ENCODE measurements at places on chromosomes 2 and 18. TPM values are rescaled to one million over a fixed set of nuclear protein-coding genes. Genes with fewer than 3 reads are reported as not detected.
A peak's percentile ranks its signal among the peaks of the same experiment; 100 is the strongest.

DNA sequence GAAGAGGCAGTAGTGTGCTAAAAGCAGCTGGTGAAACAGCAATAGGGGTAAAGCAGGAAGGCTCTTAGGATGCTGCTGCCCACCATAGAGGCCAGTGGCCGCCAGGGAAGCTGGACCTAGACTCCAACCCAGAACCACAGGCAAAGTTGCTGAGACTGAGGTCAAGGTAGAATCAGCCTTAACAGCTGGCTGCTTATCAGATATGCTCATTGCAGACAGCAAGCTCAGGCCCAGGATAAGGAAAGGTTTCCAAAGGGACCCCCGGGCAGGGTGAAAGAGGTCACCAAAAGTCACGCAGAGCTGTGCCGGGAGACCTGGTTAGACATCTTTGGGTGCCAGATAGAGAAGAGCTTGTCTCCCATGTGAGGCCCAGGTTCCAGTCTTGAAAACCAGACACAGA is 42.9 kb upstream of the EPG5 start:
- no peaks in the 10 kb centered on the region for H3K27me3 ChIP-seq
- no peak overlapping the region for H3K27ac ChIP-seq
- DNase-seq, result no peak
- peaks cover 25% of the 10 kb centered on the region for H3K4me1 ChIP-seq
- peaks cover 38% of the 10 kb centered on the region for H3K36me3 ChIP-seq

- peak; percentile 43 for DNase-seq
- H3K4me3 ChIP-seq, result peak overlapping the region; percentile 73
- peaks cover 14% of the 10 kb centered on the region for H3K4me1 ChIP-seq
Measured at GRCh38 chr18:12308386-12309100, 502 bp downstream of the TUBB6 start.

DNA sequence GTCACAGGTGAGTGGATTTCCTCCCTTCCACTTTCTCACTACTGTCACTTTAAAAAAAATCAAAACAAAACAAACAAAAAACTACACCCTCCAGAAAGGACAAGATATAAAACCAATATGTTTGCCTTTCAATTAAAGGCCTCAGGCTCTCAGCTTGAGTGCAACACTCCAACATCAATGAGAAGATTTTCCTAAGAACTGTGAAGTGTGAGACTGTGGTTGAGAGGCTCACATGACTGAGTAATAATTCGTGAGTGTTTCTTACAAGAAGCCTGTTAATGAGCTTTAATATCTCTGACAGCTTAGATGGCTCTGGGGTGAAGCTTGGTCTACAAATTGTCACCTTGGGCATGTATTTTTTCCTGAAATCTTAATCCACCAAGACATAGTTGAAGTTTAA is 216.1 kb downstream of the ETAA1 start:
- H3K4me1 ChIP-seq, result no peaks in the 10 kb centered on the region
- H3K4me3 ChIP-seq, result no peak overlapping the region
- no peaks in the 10 kb centered on the region for H3K36me3 ChIP-seq
- DNase-seq, result no peak
- H3K27ac ChIP-seq, result no peak overlapping the region

- peaks cover 47% of the 10 kb centered on the region for H3K27me3 ChIP-seq
- no peak for DNase-seq
- H3K4me1 ChIP-seq, result no peaks in the 10 kb centered on the region
Measured at GRCh38 chr2:219573166-219573565, 1.1 kb downstream of the INHA start.

- DNase-seq, result no peak
- H3K27ac ChIP-seq, result no peak overlapping the region
- no peaks in the 10 kb centered on the region for H3K4me1 ChIP-seq
- no peaks in the 10 kb centered on the region for H3K36me3 ChIP-seq
- no peak overlapping the region for H3K4me3 ChIP-seq
Measured at GRCh38 chr2:54855434-54855833, 132.0 kb downstream of the EML6 start.

DNA sequence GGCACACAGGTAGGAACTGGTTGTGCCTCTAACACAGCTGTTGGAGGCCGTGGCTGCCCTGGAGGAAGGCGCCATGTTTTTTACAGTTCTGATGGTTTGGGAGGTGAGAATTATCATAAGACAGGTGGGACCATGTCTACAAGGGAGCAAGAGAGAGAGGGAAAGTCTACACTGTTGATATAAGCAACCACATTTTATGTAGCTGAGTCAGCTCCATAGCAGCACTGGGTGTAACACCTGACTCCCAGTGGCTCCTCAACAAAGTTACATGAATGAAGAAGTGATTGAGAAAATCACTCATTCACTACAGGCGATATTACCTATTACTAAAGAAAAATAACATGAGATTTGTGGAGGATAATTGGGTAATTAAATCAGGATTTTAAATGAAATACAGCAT is 41.3 kb upstream of the ACAA2 start:
- H3K27me3 ChIP-seq, result no peaks in the 10 kb centered on the region
- H3K36me3 ChIP-seq, result no peaks in the 10 kb centered on the region
- no peak overlapping the region for H3K4me3 ChIP-seq

OXER1 gene
- total RNA-seq, result not detected

GAREM2 gene
- 2.1 TPM for total RNA-seq

GNAL gene
- 0.04 TPM for total RNA-seq

DNA sequence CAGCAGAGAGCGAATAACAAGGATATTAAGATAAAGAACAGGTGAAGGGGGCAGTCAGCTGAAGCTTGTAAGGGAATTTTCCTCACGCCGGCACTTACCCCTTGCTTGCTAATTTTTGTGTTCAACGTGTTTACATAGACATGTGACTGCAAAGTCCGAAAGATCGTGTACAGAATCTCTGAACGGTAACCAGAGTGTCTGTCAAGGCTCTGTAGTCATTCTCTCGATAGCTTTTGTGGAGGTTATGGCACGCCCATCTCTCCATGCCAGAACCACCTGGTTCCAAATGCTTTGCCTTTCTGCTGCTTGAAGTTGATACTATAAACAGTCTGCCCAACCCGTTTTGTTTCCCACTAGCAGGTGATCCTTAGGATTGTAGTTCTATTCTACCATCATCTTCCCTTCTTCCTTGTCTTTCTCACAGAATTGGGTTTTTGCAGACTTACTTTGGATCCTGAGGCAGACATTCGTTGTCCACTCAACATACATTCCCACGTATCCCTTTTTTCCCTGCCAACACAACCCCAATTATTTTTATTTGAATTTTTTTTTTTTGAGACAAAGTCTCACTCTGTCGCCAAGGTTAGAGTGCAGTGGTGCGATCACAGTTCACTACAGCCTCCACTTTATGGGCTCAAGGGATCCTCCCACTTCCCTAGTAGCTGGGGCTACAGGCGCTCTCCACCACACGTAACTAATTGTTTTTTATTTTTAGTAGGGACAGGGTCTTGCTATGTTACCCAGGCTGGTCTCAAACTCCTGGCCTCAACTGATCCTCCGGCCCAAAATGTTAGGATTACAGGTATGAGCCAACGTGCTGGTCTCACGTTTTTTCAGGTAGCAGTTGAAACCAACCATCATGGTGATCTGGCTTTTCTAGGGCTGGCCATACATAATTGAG is 1.3 kb upstream of the USP34 start:
- H3K27ac ChIP-seq, result peak overlapping the region; percentile 91
- H3K4me3 ChIP-seq, result peak overlapping the region; percentile 94
- H3K27me3 ChIP-seq, result no peaks in the 10 kb centered on the region
- peak; percentile 15 for DNase-seq

NYAP2 gene
- total RNA-seq, result not detected

GRCh38 chr2:130339885-130340745 is 2.6 kb upstream of the IMP4 start:
- H3K27ac ChIP-seq, result no peak overlapping the region
- no peak for DNase-seq
- peaks cover 15% of the 10 kb centered on the region for H3K4me1 ChIP-seq
- peaks cover 23% of the 10 kb centered on the region for H3K36me3 ChIP-seq

DNA sequence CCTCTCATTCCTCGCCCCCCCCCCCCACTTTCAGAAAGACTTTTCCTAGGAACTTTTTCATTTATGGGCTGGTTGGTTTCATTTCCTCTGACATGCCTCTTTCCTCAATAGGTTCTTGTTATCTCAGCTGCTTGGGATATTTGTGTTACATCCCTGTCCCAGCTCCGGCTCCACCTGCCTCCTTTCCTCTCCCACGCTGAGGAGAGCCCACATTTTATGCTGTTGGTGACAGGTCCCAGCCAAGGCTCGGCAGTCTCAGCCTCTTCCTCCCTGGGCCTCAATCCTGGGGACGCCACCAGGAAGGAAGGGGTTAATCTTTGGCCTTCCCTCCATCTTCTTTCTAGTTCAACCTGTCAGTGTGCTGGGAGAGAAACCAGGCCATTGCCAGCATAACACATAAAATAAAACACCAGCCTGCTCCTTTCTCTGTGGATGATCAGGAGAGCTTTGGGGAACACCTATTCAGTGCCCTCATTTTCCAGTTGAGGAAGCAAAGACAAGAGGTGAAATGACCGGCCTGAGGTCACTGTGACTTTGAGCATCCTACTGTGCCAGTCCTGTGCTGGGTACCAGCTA is 216.9 kb upstream of the TNP1 start:
- H3K4me1 ChIP-seq, result peaks cover 9% of the 10 kb centered on the region
- H3K27me3 ChIP-seq, result peaks cover 4% of the 10 kb centered on the region
- DNase-seq, result no peak
- H3K36me3 ChIP-seq, result no peaks in the 10 kb centered on the region
- no peak overlapping the region for H3K4me3 ChIP-seq

GRCh38 chr2:143410082-143410897 is 281.1 kb downstream of the ARHGAP15 start:
- H3K27me3 ChIP-seq, result no peaks in the 10 kb centered on the region
- DNase-seq, result no peak
- peaks cover 30% of the 10 kb centered on the region for H3K36me3 ChIP-seq
- H3K4me1 ChIP-seq, result peaks cover 15% of the 10 kb centered on the region
- no peak overlapping the region for H3K27ac ChIP-seq
- H3K4me3 ChIP-seq, result no peak overlapping the region

DNA sequence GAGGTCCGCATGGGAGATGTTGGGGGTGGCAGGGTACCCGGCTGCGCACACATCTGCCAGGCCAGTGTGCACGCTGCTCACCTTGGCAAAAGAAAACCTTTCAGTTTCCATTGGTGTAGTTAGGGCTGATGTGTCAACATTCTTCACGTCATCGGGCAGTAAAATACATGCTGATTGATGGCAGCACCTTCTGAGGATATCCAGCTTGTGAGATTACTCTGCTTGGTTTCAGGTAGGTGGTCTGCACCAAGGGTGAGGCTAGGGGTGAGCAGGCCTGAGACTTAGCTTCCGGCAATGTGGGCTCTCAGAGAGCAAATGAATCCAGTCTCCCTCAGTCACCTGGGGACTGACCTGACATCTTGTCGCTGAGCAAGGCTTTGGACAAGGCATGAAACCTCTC is 19.3 kb upstream of the ACKR3 start:
- peaks cover 89% of the 10 kb centered on the region for H3K4me1 ChIP-seq
- no peak for DNase-seq
- peak overlapping the region; percentile 43 for H3K27ac ChIP-seq
- no peaks in the 10 kb centered on the region for H3K27me3 ChIP-seq
- H3K36me3 ChIP-seq, result peaks cover 30% of the 10 kb centered on the region
- no peak overlapping the region for H3K4me3 ChIP-seq

DNA sequence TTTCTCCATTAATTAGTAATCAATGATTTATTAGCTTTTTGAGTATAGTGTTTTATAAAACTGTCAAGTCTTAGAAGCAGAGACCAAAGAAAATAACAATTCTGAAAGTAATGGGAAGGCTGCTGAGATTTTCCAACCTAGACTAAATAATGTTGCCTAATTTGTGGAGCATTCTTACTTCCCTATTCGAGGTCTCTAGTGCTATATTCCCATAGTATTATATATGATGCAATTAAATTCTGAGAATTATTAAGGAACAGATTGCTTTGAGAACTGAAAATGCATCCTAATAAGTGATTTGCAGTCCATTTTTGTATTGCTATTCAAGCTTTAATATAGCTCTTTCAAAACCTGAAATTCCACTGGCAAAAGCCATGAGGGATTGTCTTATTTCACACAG is 27.7 kb upstream of the DOCK10 start:
- no peak for DNase-seq
- H3K27ac ChIP-seq, result no peak overlapping the region
- no peak overlapping the region for H3K4me3 ChIP-seq
- H3K4me1 ChIP-seq, result peaks cover 19% of the 10 kb centered on the region
- H3K27me3 ChIP-seq, result no peaks in the 10 kb centered on the region

- H3K27ac ChIP-seq, result no peak overlapping the region
- H3K4me3 ChIP-seq, result no peak overlapping the region
Measured at GRCh38 chr2:194182888-194183287, 1474.1 kb upstream of the SLC39A10 start.

GRCh38 chr2:84493514-84493913 is 22.8 kb upstream of the DNAH6 start:
- H3K36me3 ChIP-seq, result no peaks in the 10 kb centered on the region
- peaks cover 10% of the 10 kb centered on the region for H3K4me1 ChIP-seq
- H3K4me3 ChIP-seq, result no peak overlapping the region
- H3K27me3 ChIP-seq, result no peaks in the 10 kb centered on the region
- H3K27ac ChIP-seq, result no peak overlapping the region
- no peak for DNase-seq

TNFAIP6 gene
- not detected for total RNA-seq

GRCh38 chr2:204012072-204012653 is 75.6 kb downstream of the ICOS start:
- DNase-seq, result no peak
- no peak overlapping the region for H3K4me3 ChIP-seq
- peaks cover 46% of the 10 kb centered on the region for H3K4me1 ChIP-seq
- H3K27me3 ChIP-seq, result no peaks in the 10 kb centered on the region

GRCh38 chr2:178761759-178762371 is 45.4 kb downstream of the TTN start:
- H3K27ac ChIP-seq, result no peak overlapping the region
- H3K36me3 ChIP-seq, result no peaks in the 10 kb centered on the region
- peak; percentile 5 for DNase-seq
- no peak overlapping the region for H3K4me3 ChIP-seq
- H3K27me3 ChIP-seq, result no peaks in the 10 kb centered on the region

DNA sequence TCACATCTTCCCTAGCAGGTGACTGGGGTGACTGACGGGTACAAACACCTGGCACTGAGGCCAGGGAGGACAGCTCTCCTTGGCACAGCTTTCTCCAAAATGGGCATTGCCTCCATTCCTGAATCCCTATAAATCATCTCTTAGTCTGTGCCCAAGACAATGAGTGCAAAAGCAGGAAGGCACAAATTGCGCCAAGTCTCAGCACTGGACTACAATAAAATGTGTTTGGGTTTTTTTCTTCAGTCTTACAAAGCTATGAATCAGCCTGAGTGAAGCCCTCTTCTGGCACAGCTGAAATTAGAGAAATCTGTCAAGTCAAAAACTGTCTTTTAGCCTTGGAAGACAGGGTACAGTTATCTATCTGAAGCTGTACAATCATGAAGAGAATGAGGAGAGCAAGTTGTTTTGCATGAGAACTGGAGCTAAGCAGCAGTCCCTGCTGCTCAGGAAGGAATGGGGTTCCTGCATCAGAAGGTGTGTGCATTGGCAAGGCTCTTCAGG is 90.8 kb downstream of the EPB41L3 start:
- no peak overlapping the region for H3K4me3 ChIP-seq
- H3K27ac ChIP-seq, result no peak overlapping the region
- H3K36me3 ChIP-seq, result no peaks in the 10 kb centered on the region
- H3K4me1 ChIP-seq, result peaks cover 13% of the 10 kb centered on the region

- peaks cover 69% of the 10 kb centered on the region for H3K4me1 ChIP-seq
- no peak overlapping the region for H3K4me3 ChIP-seq
- no peak for DNase-seq
- H3K27ac ChIP-seq, result peak overlapping the region; percentile 44
- peaks cover 52% of the 10 kb centered on the region for H3K36me3 ChIP-seq
Measured at GRCh38 chr2:225025917-225026571, 16.2 kb downstream of the DOCK10 start.

Data from activated naive CD8-positive, alpha-beta T cell treated with anti-CD3 and anti-CD28 coated beads for 36 hours (primary cell).